Stromal cell of bone marrow (primary cell): ENCODE measurements at places on chromosomes 13 and 19.

DNA sequence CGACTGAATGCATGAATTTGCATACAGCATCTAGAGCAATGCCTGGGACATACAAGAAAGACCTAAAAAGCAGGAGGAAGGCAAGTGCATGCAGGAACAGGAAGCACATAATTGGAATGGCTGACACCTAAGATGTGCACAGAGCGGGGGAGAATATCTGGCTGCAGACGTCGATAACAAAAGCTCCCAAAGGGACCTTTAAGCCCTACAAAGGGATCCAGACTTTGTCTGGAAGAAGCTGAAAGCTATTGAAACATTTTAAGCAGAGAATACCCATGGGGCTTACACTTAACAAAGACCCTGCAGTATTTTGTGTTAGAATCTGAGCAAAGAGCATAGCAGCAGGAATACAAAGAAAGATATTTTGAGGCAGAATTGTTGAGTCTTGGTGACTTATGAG is 107.4 kb upstream of the CLDN10 start:
- no peak for DNase-seq

GRCh38 chr13:40582531-40582930 is 83.9 kb downstream of the FOXO1 start:
- no peak for DNase-seq

GRCh38 chr13:93806861-93807260 is 580.3 kb downstream of the GPC6 start:
- DNase-seq = no peak

DNA sequence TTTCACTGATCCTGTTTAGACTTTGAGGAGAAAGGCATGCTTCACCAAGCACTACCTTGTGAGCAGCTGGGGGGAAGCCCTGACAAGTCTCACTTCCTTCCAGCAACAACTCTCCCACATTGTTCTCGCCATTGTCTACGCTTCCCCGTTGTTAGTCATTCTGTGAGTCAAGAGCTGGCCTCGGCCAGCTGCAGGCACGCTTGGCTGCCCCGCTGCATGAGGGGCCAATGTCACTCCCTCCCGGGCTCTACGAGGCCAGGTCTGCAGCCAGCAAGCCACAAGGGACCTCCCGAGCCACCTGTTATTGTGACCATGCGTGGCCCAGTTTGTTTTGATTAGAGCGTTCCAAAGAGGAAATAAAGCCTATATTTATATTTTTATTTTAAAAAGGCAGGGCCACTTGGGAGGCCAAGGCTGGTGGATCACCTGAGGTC is 220.9 kb downstream of the FOXO1 start:
- no peak for DNase-seq

GRCh38 chr19:53394522-53394973 is 401 bp upstream of the ZNF765 start:
- peak; percentile 17 for DNase-seq

GRCh38 chr19:795073-795611 is 2.1 kb upstream of the PTBP1 start:
- no peak for DNase-seq

GRCh38 chr13:100409132-100409531 is 179.5 kb downstream of the GGACT start:
- no peak for DNase-seq

DNA sequence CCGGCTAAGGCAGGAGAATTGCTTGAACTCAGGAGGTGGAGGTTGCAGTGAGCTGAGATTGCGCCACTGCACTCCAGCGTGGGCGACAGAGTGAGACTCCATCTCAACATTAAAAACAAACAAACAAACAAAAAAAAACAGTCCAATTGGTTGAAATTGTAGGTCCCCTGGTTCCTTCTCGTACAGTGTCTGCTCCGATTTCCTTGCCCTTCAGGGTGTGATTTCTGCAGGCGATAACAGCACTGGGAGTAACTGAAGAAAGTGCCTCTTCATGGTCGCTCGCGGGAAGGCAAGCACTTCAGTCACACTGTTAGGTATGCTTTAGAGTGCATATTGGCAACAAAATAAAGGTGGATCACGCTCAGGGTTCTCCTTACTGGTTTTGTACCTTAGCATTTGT is 39.7 kb downstream of the TPT1 start:
- no peak for DNase-seq

DNA sequence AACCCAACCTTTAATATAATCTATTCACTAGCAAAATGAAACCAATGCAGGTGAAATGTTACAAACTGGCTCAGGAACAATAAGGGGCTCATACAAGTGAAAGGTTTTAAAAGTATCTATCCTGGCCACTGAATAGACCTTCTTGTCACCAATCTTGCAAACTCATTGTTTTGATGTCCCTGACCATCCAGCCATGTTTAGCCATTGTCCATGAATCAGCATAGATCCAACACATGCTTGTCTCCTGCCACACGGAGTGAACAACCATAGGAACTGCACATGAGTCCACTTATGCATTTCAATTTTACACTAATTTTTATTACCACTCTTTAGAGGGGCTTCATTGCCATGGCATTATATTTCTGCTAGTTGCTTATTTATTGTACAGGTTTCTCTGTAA is 331.4 kb downstream of the GPC5 start:
- no peak for DNase-seq

DNA sequence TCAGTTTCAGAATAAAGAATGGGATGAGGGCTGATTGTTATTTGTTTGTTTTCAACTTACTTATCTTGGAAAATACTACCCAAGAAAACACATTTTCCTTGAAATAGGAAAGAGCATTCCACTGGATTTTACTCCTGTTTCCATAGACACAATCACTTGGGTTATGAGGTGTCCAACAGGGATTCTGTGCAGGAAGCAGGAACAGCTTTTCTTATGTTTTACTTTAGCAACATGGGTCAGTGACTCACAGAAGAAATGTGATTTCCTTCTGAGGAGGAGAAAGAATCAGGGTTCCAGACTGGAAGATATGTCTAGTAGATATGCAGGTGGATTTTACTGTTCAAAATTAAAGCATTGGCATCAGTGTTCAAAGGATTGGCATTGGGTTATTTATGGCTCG is 180.8 kb upstream of the GPC6 start:
- DNase-seq = no peak

- DNase-seq = peak; percentile 25
These were observed 15.3 kb downstream of the CDX2 start for GRCh38 chr13:27953676-27954405.

DNA sequence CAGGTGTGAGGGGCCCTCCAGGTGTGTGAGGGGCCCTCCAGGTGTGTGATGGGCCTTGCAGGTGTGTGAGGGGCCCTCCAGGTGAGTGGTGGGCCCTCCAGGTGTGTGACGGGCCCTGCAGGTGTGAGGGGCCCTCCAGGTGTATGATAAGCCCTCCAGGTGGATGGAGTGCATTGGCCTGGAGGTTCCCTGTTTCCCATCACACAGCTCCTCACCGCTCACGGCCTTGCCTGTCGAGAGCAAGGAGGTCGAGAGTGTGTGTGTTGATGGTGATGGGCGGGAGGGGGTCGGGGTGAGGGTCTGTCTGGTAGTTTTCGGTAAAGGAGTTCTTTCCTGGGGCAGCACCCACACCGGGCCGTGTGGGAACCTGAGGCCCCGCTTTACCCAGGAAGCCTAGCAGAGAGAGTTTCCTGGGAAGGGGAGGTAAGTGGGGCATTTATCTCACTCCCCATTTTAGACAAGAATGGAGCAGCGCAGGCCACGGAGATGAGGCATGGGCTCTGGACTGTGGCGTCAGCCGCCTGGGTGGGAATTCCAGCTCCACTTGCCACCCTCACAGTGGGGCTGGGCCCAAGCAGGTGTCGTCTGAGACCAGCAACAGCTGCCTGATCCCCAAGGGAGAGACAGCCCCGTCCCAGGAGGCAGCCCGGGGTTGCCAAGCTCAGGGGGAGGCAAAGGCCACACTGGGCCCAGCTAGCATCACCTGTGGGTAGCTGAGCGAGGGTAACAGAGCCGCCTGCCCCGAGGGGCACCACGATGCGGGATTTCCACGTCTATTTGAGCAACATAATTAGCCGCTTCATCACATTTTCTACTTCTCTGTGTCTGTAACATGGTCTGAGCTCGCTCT is 10.9 kb upstream of the GAS6 start:
- DNase-seq = no peak

- peak; percentile 20 for DNase-seq
These were observed 806 bp downstream of the ZNF90 start for GRCh38 chr19:20078581-20079031.

DNA sequence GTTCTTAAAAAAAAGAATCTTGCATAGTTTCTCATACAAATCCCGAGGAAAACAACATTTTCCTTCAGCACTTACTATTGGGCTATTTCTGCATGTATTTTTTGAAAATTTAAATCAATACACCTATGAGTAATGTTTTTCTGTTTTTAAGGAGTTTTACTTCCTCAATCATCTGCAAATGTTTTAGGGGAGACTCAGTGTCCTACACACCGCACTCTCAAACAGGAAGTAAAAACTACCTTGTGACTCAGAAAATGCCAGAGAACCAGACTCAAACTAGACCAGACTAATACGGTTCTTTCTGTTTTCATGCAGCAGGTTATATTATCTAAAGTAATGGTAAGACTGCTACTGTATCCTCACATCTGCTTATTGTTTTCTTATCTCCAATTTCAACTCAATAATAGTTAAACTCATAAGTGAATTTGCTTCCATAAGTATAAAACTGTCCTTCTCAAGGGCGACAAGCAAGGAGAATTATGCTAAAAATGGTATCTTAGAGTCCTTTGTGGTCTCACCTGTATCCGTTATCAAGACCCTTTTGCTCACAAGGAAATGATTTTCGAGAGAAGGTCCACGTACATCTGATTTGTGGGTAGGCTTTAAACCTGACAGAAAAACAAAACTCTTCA is 52.5 kb downstream of the FLT3 start:
- DNase-seq = no peak

GRCh38 chr19:11203194-11204075 is 6.1 kb upstream of the KANK2 start:
- DNase-seq = peak; percentile 80

DNA sequence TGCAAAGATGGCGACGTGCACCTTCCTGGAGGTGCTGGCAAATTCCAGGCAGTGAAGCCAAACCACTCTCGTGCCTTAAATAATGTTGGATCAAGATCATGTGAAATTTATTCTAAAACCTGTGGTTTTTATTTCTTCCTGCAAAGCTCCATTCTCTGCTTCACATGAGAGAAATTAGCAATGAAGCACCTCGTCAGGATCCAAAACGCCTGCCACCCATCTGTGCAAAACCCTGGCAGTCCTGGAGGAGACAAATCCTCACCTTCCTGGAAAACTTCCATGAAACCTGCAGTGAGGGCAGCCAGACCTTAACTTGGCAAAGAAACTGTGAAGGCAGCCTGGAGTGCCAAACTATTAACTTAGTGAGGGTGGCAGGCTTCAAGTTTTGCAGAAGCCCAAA is 47.6 kb downstream of the CHST8 start:
- no peak for DNase-seq

- DNase-seq = no peak
These were observed 114.9 kb downstream of the ESD start for GRCh38 chr13:46682015-46682414.

GRCh38 chr13:66926200-66926850 is 303.8 kb downstream of the PCDH9 start:
- DNase-seq = no peak

- DNase-seq = no peak
These were observed 91.0 kb downstream of the UFM1 start for GRCh38 chr13:38440666-38441065.

- no peak for DNase-seq
These were observed 44.2 kb upstream of the RNF113B start for GRCh38 chr13:98221234-98221633.
